ENCODE measurements at places on chromosomes 3 and 15. TPM values are rescaled to one million over a fixed set of nuclear protein-coding genes. Genes with fewer than 3 reads are reported as not detected.

Gene ARGFX
- polyA plus RNA-seq, result not detected

Gene TICRR
- polyA plus RNA-seq, result 8.0 TPM

Gene WDR49
- polyA plus RNA-seq, result not detected

Gene OTOL1
- not detected for polyA plus RNA-seq

Gene CLDN1
- polyA plus RNA-seq, result 7.6 TPM

Gene POLQ
- 18.2 TPM for polyA plus RNA-seq

Gene TTLL13
- polyA plus RNA-seq, result 0.09 TPM

Data from GM12878 (cell line).